ENCODE measurements at places on chromosomes 1 and 21.

DNA sequence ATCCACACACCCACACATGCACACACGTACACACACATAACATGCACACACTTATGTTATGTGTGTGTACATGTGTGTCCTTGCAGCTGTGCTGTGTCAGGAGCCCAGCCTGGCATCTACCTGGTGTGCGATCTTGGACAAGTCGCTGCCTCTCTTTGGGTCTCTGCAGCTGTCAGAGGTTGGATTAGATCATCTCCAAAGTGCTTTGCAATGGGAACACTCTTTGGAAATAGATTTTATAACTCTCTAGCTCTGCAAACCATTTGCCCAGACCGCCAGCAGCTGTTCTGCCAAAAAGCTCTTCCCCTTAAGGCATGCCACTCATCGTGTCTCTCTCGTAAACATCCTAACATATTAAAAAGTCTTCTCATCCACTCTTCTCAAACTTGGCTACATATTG lies 4.7 kb downstream of the PKP1 start:
- DNase-seq, result no peak

DNA sequence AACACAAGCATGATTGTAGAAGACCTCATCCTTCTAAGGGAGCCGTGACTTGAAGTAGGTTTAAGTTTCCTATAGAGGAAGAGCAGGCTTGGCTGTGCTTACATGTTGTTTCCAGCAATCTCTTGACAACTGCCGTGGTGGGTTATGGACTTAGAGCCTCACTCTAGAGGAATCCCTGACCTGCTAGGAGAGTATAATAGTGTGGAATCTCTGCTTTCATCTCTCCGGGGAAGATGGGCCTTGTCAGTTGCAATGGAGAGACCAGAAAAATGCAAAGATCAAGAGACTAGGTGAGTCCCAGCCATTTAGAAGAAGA lies 137.6 kb downstream of the MIS18A start:
- DNase-seq, result no peak

DNA sequence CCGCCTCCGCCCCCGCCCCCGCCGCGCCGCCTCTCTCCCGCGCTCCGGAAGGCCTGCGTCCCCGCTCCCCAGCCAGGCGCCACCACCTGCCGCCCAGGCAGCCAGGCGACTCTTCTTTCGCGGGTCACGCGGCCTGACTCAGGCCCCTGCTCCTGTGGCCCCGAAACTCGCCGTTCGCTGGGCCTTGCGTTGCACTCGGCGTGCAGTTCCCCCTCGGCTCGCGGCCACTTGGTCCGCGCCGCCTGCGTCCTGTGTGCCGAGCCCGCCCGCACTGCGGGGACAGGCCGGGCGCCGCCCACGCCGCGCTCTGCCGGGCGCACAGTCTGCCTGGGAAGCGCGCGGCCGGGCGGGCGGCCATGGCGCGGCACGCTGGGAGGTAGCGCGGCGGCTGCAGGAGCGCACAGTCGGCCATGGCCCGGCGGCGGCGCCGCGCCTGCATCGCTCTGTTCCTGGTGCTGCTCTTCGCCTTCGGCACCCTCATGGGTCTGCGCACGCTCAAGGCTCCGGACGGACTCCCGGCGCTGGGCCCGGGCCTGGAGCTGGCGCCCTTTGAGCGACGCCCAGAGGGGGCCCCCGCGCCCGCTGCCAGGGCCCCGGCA lies at the start of gene MANEAL:
Gene MANEAL, plus strand, starts transcription at position 75 of the 599 bp plus-strand sequence. Its CDS starts 336 bp downstream, at position 411.
- no peak for DNase-seq

GRCh38 chr21:38610623-38611251 lies 112.5 kb upstream of the ERG start:
- no peak for DNase-seq

- no peak for DNase-seq
Measured at GRCh38 chr21:41166884-41167283, 1.1 kb upstream of the BACE2 start.

- no peak for DNase-seq
Measured at GRCh38 chr1:51924455-51924854, 45.9 kb upstream of the NRDC start.

DNA sequence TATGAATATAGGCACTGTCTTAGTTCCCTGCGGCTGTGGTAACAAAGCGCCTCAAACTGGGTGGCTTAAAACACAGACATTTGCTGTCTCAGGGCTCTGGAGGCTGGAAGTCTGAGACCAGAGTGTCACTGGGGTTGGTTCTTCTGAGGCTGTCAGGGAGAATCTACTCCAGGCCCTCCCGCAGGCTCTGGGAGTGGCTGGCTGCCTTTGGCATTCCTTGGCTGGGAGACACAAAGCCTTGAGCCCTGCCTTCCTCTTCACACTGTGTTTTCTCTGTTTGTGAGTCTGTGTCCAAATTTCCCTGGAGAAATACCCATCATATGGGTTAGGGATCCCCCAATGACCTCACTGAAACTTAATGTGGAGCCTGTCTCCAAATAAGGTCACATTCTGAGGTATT lies 38.5 kb downstream of the B3GALT5 start:
- no peak for DNase-seq

GRCh38 chr21:41979751-41980369 lies 26.0 kb upstream of the C2CD2 start:
- DNase-seq, result no peak

GRCh38 chr1:31897526-31898100 lies 40.6 kb downstream of the PTP4A2 start:
- DNase-seq, result no peak

- DNase-seq, result no peak
Measured at GRCh38 chr1:20336105-20336605, 45.5 kb downstream of the VWA5B1 start.

DNA sequence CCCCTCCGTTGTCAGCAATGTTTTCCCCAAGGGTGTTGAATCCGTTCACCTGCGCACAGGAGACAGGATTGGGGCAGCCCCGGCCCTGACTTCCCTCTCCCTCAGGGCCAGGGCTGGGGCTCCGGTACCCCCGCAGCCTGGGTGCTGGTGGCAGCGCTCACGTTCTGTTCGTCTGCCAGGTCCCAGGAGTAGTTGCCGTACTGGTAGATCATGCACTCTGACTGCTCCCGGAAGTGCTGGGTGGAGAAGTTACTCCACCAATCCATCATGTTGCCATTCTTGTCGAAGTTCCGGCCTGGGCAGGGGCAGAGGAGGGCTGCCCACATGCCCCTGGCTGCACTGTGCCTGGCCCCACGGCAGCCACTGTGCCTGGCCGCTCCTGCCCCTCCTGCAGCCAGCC lies 6.1 kb downstream of the PRXL2B start:
- DNase-seq, result no peak

- no peak for DNase-seq
Measured at GRCh38 chr1:3282186-3282585, 172.3 kb upstream of the ARHGEF16 start.

DNA sequence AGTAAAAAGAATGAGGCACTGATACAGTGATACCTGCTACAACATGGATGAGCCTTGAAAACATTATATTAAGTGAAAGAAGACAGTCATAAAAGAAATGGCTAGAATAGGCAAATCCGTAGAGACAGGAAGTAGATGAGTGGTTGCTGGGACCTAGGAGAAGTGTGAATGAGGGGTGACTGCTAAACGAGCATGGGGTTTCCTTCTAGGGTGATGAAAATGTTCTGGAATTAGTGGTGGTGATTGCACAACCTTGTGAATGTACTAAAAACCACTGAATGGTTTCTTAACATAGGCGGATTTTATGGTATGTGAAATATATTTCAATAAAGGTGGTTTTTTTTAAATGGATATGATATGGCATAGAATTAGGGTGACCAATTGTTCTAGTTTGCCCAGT lies 12.6 kb upstream of the SERINC2 start:
- no peak for DNase-seq

DNA sequence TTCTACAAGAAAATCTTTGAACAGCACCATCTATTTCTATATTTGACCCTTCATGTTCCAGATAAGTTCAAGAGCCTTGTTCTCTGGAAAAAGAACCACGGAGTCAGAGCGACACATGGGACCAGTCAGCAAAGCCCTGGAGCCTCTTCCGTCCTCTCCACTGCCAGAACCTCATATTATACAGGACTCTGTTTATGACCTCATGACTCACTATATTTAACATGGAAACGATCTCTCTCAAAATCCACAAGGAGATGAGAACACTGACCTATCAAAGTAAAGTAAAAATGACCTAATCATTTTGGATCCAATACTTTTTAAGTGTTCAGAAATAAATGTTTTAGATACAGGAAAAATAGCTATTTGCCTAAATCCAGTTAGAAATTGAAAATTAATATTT lies 124.6 kb upstream of the KRTAP19-8 start:
- no peak for DNase-seq

DNA sequence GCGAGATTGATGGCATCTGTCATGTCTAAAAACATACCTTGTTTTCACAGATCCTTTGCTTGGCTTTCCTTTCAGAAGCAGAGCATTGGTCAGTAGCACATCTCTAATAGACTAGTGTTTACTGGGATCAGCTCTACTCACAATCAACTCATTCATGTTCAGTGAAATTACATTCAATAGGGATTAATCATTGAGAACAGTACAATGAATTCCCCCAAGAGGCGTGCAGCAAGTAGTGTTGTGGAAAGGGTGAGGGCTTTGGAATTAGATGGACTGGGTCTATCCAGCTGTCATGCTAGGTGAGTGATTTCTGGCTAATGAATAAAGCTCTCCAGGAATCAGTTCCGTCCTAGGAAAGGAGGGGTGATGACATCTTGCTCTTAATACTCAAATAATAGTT lies 155.2 kb upstream of the COA6 start:
- no peak for DNase-seq

DNA sequence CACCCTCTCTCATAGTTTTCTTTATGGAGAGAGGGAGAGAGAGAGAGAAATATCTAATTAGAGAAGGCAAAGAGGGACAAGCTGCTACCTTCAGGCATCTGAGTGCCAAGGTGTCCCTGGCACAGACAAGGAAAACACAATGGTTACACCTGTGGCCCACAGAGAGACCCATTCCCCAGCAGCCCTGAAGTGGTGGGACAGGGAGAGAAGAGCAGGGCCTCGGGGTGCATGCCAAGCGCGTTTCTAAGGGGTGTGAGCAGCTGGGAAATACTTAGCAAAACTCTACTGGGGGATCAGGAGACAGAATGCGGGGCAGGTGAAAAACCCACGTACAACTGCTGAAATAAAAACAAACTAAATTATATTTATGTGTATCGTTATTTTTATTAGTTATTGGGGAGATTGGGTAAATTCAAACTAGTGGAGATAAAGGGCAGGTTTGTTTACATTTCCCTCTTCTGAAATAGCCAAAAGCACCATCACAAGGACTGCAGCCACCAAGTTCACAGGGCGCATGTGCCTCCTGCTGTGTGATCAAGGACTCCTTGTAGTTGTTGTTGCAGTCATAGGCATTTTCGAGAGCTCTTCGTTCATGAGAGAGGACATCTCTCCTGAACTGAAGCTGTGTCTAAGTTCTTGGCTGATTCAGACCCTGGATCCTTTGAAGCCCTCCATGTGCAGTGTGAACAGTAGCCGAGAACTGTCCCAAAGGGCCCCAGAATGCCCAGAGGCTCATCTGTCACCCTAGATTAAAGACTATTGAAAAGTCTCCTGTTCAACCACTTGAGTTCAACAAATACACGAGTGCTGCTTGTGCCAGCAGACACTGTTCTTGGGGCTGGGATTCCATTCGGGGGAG lies 737 bp upstream of the SERPINC1 start:
- DNase-seq, result no peak

DNA sequence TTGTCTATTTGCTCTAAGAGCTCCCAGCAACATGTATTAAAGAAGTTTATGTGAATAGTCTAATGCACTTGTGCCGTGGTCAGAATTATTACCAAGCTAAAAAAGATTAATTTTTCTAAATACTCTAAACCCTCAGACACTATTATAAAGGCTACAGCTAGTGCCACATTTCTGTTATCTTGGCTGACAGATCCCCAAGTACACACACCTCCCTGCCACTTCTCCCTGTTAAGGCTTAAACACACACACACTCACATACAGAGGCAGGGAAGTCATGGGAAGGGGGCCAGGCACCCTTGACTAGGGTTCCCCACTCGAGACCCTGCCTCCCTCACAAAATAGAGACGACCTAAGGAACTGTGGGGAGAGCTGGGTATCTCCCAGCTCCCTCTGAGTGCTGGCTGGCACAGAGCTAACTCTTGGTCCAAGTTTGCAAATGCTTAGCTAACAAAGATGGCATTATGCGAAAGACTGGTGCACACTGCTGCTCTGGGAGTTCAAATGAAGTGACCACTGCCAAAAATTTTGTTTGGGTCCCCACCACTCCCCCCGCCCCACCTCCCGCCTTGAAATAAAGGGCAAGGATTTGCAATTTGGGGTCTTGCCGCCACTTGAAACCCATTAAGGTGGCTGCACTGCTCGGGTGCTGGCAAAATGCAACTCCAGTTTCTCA lies 9.8 kb downstream of the SSBP3 start:
- DNase-seq, result no peak

DNA sequence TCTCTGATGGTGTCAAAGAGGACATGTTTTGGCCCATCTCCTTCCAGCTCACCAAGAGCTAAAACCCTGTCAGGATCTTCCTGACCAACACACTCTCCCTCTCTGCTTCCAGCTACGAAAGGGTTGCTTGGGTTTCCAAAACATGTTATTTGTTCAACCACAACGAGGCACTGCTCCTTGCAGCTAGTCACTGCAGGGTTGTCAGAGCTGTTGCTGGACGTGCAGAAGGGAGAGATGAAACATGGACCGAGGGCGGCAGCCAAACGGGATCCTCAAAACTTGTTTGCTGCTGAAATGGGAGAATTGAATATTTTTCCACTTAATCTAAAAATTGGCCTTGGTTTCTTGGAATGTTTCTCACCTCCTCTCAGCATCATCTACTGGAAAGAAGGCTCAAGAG lies 12.4 kb downstream of the ZBTB18 start:
- DNase-seq, result no peak

DNA sequence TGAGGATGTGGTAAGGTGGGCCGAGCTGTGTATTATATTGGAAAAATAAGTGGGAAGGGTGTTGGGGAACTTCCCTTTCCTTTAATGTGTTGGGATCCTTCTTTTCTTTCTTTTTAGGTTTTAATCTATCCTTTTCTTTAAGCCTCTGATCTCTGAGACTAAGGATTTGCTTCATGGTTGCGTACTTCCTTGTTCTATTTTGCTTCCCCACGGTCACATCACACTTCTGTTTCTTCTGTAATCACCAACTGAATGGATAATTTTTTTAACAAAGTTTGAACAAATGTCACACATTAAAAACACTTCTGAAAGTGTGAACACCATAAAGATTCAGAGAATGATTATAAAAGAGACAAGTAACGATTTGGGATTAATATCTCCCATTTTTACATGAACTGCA lies 17.4 kb downstream of the DMRTA2 start:
- no peak for DNase-seq

GRCh38 chr21:33211732-33212131 lies 18.0 kb upstream of the IFNAR2 start:
- DNase-seq, result no peak

DNA sequence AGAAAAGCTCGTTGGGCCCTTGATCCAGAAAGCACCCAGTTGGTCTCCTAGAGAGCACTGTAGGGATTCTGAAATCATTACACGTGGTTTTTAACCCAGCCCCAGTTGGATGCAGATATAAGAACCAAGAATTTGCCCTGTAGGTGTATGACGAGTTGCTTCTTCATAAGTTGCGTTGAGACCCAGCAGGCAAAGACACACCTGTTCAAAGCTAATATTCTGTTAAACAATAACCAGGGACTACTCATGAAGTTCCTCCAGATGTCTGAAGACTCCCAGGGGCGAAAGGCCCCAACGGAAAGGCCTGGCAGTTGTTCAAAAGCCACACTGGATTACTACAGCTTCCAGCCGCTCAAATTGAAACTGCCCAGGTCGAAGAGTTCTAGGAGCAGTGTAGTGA lies 88.6 kb upstream of the HNRNPU start:
- DNase-seq, result no peak

GRCh38 chr1:119275145-119276134 lies 93.1 kb upstream of the HAO2 start:
- no peak for DNase-seq

- DNase-seq, result no peak
Measured at GRCh38 chr1:21622466-21623315, 46.5 kb downstream of the RAP1GAP start.

- no peak for DNase-seq
Measured at GRCh38 chr1:170133766-170134495, 11.8 kb upstream of the NTMT2 start.

Data from NCI-H2107 (cell line).